ENCODE measurements at places on chromosomes 3 and 15. TPM values are rescaled to one million over a fixed set of nuclear protein-coding genes. Genes with fewer than 3 reads are reported as not detected.

The PLA2G4E gene
- total RNA-seq, result not detected

The PTPRG gene
- 0.31 TPM for total RNA-seq

DNA sequence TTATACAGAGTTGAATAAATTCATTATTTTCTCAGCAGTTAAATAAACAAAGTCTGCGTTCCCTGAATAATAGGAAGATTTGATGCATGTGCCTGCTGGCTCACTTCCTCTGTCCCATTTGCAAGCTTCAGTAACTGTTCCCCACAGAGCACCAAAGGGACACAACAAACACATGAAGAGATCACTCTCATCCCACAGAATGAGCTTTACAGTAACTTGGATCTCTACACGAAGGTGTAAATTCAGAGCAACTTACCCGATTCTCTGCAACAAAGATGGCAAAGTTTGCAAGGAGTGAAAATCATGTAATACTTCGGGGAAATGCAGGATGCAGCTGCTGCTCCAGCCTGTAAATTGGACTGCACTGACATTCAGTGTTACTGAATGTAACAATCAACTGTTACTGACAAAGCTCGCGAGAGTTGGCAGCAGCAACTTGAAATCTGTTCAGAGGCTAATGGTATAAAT lies at the start of gene BCHE:
BCHE (minus strand) TSS at position 366 of the 468 bp plus-strand sequence. CDS start 6,390 bp downstream, outside the sequence.
- no peak for DNase-seq

The CMTM8 gene
- total RNA-seq, result 7.1 TPM

The GUCA1C gene
- not detected for total RNA-seq

DNA sequence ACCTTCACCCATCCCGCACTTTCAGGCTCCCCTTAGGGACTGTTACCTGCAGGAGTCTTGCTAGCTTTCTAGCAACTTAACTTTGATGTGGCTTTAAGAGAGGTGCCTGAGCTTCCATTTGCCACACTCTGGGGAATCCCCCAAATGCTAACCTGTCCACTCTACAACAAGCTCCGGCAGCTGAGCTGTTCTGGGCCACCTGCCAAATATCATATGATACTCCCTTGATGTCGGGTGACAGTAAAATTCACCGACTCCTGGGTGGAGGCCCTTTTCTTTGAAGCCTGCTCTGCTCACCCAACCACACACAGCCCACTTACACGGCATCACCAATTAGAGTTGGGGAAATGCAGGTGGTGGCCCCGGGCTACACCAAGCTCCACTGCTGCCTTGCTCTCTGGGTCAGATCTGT lies 38.0 kb upstream of the XCR1 start:
- peak; percentile 73 for DNase-seq

The GPR160 gene
- 13.3 TPM for total RNA-seq

- DNase-seq, result no peak
Observed at GRCh38 chr15:25478313-25478712, 39.5 kb upstream of the UBE3A start.

The NOP10 gene
- total RNA-seq, result 126 TPM

DNA sequence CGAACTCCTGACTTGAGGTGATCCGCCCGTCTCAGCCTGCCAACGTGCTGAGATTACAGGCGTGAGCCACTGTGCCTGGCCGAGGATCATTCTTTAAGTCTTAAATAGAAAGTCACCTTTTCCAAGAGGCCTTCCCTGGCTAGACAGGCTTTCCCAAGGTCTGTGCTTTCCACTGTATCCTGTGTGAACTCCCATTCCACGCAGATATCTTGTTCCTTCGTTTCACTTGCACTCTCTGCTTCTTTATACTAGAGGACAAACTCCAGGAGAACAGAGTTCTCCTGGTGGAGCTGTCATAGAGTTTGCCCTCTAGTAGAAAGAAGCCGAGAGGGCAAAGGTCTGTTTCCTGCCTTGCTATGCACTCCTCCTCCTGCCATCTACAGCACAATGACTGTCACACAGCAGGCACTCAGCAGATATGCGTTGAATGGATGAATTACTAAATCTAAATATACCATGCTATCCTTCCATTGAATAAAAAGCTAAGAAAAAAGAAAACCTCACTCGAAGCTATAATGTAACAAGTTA lies 211.2 kb downstream of the FOXP1 start:
- no peak for DNase-seq

The PLCH1 gene
- 1.1 TPM for total RNA-seq

- DNase-seq, result no peak
Observed at GRCh38 chr15:95698230-95698629, 632.3 kb upstream of the NR2F2 start.

- DNase-seq, result no peak
Observed at GRCh38 chr3:141380987-141381386, 12.7 kb downstream of the ZBTB38 start.

- no peak for DNase-seq
Observed at GRCh38 chr3:11568503-11569155, 75.1 kb downstream of the VGLL4 start.

The KPNA4 gene
- 64.8 TPM for total RNA-seq

GRCh38 chr3:100682854-100683760 lies 26.2 kb upstream of the TFG start:
- no peak for DNase-seq

The GXYLT2 gene
- 0.26 TPM for total RNA-seq

The LMAN1L gene
- total RNA-seq, result 0.53 TPM

- no peak for DNase-seq
Observed at GRCh38 chr3:74353039-74353438, 261.4 kb downstream of the CNTN3 start.

The ACTRT3 gene
- 0.46 TPM for total RNA-seq

DNA sequence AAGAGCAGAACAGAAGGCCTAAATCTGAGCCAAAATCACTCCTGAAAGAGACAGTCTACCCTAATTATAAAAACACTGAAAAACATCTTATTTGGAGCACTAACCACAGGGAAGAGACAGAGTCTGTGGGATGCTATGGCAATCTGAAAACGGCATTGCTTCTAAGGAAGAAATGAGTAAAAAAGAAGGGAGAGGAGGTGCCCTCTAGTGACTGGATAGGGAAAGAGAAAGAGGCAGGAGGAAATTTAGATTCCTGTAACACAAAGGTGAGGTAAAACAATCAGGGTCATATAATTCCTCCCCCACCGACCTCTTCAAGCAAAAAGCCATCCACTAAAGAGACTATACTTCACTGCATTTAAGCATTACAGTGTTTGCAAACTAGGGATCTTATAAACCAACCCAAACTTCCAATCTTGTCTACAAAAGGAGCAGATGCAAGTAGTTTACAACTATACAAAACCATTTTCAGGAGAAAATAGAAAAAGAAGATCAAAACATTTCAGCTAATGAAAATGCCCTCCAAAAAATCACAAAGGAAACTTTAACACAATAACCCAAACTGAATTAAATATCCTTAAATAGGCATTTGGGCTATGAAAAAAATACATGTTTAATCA lies 32.6 kb downstream of the HACD2 start:
- DNase-seq, result no peak

GRCh38 chr3:126340596-126340942 lies 16.6 kb downstream of the KLF15 start:
- no peak for DNase-seq

DNA sequence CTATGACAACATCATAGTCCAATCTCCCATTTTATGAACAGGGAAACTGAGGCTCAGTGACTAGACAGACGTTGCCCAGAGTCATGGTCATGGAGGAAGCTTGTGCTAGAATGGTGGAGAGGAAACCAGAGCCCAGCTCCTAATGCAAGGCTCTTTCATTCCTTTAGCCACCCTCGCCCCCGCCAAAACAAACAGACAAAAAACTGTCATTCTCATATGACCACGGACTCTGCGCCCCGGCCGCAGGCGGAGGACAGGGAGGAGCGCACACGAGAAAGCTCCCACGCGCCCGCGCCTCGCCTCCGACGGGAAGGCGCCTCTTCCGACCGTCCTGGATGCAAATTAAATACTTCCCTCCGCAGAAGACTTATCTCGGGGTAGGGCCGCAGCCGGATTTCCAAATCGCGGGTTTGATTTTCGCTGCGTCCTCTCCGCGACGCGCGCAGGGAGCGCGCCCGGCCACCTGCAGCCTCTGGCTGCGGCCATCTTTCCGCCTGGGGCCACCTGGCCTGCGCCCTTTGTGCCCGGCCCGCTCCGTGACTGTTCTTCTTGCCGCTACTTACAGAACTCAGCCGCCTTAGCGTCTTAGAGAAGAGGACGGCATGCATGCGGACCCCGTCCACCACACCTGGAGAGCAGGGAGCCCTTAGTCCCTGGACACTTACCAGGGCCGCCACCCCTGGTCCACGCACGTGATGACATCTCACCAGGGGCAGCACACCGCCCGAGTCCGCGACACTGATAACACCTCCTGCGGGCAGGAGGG lies 670 bp upstream of the ATP13A3 start:
- DNase-seq, result peak; percentile 59

The PLSCR5 gene
- total RNA-seq, result not detected

The GABRB3 gene
- total RNA-seq, result 0.07 TPM
